ENCODE measurements at places on chromosomes 13 and 19.
A peak's percentile ranks its signal among the peaks of the same experiment; 100 is the strongest.

- no peak for ATAC-seq
Observed at GRCh38 chr13:60019119-60019993, 144.4 kb downstream of the DIAPH3 start.

DNA sequence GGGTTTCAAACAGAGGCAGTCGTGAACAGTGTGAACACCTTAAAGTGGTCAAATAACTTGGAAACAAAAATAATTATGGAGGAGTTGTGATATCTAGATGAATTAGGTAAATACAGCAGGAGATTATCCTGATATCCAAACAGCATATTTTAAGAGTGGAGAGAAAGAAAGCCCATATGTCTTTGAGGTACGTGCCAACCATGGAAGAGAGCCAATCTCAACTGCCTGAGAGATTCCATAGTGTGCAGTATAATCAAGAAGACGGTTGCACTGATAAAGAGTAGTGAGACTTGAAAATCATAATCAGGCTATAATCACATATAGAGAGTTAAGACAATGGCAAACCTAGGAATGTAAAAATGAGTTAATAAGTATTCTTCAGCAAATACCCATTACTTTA lies 472.8 kb upstream of the SLITRK5 start:
- no peak for ATAC-seq

DNA sequence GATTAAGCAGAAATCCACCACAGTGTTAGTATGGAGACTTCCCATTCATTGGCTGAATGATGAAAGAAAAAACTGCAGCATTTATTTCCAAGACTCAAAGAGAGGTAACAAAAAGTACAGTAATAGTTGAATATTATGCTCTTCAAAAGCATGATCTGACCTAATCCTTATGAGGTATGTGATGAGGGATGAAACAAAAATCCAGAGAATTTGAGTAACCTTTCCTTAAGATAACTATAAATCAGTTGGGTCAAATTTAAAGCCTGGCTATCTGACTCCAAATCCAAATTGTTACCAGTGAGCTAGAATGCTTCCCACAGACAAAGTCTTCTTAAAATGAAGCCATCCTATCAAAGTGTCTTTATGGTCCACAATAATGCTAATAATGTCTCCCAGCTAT lies 38.1 kb downstream of the NUFIP1 start:
- ATAC-seq = no peak

GRCh38 chr13:90246687-90247345 lies 1100.7 kb upstream of the MIR17HG start:
- no peak for ATAC-seq

DNA sequence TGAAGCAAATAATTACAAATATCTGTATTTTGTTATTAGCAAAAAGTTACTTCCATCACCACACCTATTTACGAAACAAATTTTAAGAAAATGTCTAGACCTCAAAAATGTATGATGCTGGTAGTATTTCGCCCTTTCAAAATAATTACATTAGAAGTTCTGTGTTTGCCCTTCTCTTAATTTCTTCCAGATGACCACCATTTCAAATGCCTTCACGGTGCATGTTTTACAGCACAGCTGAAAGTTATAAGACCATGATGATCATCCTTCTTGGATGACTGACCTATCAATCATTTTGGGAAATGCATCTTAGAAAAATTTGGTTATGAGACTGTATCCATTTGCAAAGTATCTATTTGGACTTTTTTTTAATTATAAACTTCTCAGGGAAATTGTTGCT lies 390.8 kb downstream of the SLITRK6 start:
- ATAC-seq = no peak

- no peak for ATAC-seq
Observed at GRCh38 chr19:51552996-51553725, 17.9 kb upstream of the ZNF175 start.

- no peak for ATAC-seq
Observed at GRCh38 chr19:7930765-7931164, 4.8 kb upstream of the CTXN1 start.

DNA sequence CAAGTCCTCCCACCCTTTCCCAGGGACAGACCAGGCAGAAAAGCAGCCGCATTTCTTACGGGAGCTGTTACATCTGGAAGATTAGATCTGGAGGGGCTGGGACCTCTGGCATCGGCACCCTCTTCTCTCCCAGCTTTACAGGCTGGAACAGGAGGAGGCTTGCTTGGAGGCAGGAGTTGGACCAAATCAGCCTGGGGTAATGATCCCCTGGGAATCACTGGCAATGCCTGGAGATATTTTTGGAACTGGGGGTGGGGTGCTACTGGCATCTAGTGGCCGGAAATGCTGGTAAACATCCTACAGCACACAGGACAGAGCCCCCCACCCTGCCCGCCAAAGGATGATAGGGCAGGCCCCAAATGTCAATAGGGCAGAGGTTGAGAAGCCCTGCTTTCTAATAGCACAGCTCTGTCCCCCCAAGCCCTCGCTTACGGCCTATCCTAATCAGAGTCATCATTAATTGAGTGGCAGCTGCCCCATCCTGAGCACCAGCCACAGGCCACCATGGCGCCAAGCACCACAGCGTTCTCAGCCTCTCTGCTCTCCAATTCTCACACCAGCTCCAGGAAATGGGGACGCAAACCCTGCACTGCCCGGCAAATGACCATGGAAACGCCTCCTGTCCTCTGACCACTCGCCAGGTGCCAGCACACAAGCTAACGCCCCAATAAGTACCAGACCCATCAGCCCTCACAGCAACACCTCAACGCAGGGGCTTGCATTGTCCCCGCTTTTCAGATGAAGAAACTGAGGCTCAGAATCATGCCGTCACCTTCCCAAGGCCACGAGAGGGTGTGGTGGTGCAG lies 20.6 kb downstream of the LRRC4B start:
- ATAC-seq = no peak

GRCh38 chr19:50204081-50204428 lies 633 bp downstream of the MYH14 start:
- ATAC-seq = no peak

GRCh38 chr19:12092065-12092867 lies 27.7 kb downstream of the ZNF844 start:
- peak; percentile 86 for ATAC-seq

- peak; percentile 69 for ATAC-seq
Observed at GRCh38 chr19:17234911-17235299, 8.9 kb downstream of the OCEL1 start.

GRCh38 chr13:50072676-50073075 lies 57.4 kb downstream of the KCNRG start:
- ATAC-seq = no peak

GRCh38 chr19:38743394-38744297 lies 628 bp downstream of the CAPN12 start:
- no peak for ATAC-seq

- ATAC-seq = no peak
Observed at GRCh38 chr19:40607311-40608239, 6.4 kb downstream of the LTBP4 start.

DNA sequence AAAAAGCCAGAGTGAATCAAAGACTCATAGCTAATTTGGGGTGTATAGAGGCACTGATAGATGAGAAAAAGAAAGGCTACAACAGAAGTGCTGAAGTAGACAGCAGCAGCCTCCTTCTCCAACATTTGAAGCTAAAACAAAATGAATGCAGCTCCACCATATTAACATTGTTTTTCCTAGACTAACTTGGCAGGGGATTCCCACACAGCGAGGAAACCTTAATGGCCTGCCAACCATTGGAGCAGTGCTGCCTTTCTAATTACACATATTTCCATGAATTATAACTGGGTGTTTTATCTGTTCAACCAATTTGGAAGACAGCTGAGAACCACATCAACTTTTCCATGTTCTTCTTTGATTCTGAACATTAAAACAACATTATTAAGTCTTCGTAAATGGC lies 478.6 kb downstream of the LIG4 start:
- ATAC-seq = no peak

GRCh38 chr19:42165146-42165545 lies 32.9 kb upstream of the POU2F2 start:
- no peak for ATAC-seq

DNA sequence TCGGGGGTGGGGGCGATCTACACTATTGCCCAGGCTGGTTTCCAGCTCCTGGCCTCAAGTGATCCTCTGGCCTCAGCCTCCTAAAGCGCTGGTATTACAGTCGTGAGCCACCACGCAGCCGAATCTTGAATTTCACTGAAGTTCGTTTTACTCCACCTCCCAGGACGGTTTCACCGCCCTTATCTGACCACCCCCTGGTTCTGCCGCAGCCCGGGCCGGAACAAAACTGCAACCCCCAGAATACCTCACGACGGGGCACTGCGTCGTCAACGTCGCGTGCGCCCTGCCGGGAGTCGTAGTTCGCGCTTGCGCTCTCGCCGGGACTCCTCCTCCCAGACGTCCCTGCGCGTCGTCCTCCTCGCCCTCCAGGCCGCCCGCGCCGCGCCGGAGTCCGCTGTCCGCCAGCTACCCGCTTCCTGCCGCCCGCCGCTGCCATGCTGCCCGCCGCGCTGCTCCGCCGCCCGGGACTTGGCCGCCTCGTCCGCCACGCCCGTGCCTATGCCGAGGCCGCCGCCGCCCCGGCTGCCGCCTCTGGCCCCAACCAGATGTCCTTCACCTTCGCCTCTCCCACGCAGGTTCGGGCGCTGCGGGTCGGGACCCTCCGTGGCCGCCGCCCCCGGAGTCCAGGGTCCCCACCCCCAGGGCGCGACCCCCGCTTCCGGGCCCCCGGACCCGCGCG lies at the start of gene ATP5F1D:
ATP5F1D (plus strand) TSS at position 335 of the 679 bp plus-strand sequence; CDS start at position 435, 100 bp downstream.
- peak; percentile 80 for ATAC-seq

GRCh38 chr19:19137556-19138108 lies 646 bp downstream of the TMEM161A start:
- no peak for ATAC-seq
